CMK (cell line): ENCODE measurements at places on chromosomes 2 and 18.
A peak's percentile ranks its signal among the peaks of the same experiment; 100 is the strongest.

GRCh38 chr2:204545861-204546735 lies 823 bp downstream of the PARD3B start:
- no peak for DNase-seq

- DNase-seq = no peak
These were observed 75.5 kb downstream of the COPS8 start for GRCh38 chr2:237161189-237161588.

DNA sequence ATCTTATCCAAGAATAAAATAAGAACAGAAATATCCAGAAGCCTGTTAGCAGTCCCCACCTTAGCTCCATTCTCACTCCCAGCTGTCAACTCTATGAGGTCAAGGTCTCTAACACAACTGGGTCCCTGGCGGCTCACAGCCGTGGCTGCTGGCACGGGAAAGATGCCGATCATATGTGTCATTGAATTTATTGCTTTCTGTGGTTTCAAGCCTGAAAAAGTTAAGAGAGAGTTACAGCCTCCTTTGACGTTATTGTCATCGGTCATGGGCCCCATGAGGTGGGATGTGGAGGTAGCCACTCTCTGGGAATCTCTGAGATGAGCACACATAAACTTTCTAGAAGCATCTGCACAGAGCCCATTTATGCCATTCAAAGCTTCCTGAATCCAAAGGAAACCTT lies 28.7 kb upstream of the CABLES1 start:
- DNase-seq = no peak

- DNase-seq = no peak
These were observed 674.1 kb downstream of the NYAP2 start for GRCh38 chr2:226073496-226074160.

DNA sequence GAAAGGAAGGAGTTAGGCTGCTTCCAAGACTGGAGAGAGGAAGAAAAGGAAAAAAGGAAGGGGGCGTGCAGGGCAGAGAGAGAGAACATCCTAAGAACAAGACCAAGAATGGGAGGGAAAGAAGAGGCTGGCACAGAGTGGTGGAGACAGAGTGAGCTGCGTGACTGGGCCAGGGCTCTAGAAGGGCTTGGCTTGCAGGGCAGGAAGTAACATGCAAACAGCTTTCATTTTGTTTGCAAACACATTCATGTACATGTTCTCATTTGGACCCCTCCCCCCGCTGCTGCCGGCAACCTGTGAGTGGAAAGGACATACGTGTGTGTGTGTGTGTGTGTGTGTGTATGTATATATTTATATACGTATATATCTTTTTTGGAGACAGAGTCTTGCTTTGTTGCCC lies 46.8 kb upstream of the DNMT3A start:
- DNase-seq = no peak

DNA sequence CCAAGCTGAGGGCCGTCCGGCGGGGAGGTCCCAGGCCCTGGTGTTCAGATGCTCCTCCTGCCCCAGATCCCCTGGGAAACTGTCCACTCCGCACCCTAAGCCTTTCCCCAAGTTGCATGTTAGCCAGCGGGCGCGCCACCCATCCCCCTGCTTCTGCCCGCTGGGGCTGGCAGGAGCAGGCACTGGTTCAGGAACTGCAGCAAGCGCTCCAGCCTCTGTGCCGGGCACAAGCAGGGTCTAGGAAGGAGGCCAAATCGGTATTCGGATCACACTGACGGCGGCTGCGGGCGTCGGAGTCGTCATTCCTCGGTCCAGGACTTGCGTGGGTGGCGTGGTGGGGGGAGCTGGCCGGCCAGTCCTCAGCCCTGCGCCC lies 53.7 kb downstream of the FAM168B start:
- no peak for DNase-seq

GRCh38 chr2:64374686-64375085 lies 79.3 kb upstream of the LGALSL start:
- no peak for DNase-seq

DNA sequence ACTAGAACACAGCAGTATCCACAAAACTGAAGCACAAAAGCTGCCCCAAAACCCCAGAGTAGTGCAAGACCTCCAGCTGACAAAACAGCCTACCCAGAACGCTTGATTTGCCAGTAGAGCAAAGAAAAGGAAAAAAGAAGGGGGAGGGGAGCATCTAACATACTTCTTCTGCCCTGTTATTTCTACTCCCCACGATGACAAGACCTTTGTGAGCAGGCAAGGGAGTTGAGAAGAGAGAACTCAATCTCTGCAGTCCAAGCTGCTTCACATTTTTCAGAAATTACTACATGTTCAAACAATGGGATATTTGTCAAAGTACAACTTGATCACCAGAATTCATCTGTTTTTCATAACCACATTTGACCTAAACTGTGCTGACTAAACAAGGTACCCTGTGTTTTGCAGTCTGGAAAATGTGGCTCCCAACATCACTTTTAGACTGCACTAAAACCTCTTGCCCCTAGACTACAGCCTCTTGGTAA lies 286.7 kb downstream of the EXOC6B start:
- DNase-seq = no peak

DNA sequence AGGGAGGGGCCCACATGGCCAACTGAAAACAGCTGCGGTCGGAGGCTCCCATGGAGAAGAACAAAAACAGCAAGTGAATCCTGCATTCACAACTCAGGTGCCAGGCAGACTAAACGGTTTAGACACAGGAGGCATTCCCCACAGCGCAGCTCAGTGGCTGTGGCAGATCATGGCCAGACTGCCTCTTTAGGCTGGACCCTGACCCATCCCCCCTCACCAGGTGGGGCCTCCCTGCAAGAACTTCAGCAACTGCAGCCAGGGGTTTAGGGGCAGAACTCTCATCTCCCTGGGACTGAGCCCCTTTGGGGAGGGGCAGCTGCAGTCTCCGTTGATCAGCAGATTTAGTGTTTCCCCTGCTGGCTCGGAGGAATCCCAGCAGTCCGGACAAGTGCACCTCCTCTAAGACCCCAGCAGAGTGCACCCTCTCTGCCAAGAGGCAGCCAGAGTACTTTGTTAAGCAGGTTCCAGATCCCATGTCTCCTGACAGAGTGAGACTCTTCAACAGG lies 346.7 kb downstream of the SS18 start:
- no peak for DNase-seq

GRCh38 chr2:41922177-41922576 lies 125.6 kb upstream of the PKDCC start:
- peak; percentile 76 for DNase-seq

DNA sequence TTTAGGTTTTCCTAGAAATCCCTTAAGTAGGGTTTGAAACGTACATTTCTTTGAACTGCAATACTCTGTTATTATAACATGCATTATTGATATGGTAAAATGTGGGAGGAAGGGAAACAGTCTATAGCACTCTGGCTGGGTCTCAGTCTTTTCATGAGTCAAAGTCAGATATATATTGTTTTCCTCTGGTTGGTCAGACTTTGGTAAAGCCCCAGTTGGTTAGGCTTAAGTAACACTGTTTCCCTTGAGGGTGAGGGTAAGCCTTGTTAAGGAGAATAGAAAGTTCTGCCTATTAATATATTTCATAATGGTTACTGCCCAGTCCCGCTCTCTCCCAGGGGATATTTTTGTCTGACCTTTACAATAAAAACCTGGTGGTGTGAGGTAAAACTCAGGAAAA lies 44.7 kb upstream of the TNP1 start:
- DNase-seq = no peak

GRCh38 chr2:72145289-72145657 lies 2.4 kb downstream of the CYP26B1 start:
- DNase-seq = no peak

- DNase-seq = no peak
These were observed 7.7 kb downstream of the FHL2 start for GRCh38 chr2:105391058-105391627.

- no peak for DNase-seq
These were observed 148.5 kb upstream of the CBLN2 start for GRCh38 chr18:72692595-72692994.

GRCh38 chr2:209772290-209772685 lies 656 bp downstream of the UNC80 start:
- DNase-seq = no peak

DNA sequence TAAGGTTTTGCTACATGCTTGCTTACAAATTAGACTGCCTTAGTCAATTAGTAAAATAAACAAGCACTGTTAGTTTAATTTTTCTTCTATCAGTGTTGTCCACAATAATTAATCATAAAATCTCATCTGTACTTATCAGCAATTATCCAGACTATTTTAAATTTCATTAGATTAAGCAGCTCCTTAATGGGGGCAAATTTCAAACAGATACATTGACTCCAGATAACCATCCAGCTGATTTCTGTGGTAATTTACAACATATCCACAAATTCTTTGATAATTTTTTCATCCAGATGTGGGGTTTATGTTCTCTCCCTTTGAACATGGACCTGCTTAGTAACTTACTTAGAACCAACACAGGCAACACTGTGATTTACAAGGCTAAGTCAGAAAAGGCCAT lies 170.4 kb upstream of the CWC22 start:
- DNase-seq = no peak

DNA sequence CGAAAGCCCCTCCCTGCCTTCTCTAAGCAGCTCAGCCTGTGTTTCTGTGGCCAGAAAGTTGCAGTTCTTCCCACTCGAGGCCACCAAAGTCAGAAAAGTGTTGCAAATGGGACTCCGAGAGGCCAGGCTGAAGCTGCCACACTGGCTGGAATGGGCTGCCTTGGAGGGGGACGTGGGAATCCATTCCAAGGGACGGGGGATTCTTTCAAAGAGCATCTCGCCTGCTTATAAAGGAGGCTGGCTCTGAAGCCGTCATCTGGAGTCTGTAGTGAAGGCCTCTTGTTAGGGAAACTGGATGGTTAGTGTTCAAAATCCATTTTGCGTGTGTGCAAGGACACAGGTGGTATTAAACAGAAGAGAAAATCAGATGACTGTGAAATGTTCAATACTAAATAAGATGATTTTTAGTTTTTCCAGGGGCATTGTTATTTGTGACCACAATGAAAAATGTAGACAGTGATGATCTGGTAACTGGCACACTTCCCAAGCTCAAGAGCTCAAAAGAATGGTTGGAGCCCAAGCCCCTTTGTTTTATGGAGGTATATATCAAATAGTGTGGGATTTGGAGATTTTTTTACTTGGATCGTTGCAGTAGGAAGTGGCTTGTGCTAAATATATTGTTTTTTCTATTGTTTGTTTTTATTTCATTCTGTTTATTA lies 782 bp downstream of the FAM228B start:
- DNase-seq = no peak

DNA sequence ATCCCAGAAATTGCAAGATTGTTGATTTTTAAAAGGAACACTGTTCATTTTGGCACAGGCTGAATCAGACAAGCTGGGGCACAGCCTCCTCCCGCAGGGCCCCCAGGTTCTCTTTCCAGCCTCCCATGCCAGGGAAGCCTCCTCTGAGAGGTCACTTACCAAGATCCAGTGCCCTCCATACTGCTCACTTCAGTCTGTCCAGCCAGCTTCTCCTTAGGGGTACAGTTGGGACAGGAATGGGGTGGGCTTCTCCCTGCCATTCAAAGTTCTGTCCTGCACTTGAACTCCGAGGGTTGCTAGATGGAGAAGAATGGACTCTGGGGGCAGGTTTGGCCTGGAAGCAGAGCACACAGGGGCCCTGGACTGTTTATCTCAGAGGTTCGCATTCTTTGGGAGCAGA lies 7.5 kb upstream of the CYP26B1 start:
- no peak for DNase-seq

GRCh38 chr2:177909962-177910361 lies 162.6 kb downstream of the PDE11A start:
- no peak for DNase-seq

DNA sequence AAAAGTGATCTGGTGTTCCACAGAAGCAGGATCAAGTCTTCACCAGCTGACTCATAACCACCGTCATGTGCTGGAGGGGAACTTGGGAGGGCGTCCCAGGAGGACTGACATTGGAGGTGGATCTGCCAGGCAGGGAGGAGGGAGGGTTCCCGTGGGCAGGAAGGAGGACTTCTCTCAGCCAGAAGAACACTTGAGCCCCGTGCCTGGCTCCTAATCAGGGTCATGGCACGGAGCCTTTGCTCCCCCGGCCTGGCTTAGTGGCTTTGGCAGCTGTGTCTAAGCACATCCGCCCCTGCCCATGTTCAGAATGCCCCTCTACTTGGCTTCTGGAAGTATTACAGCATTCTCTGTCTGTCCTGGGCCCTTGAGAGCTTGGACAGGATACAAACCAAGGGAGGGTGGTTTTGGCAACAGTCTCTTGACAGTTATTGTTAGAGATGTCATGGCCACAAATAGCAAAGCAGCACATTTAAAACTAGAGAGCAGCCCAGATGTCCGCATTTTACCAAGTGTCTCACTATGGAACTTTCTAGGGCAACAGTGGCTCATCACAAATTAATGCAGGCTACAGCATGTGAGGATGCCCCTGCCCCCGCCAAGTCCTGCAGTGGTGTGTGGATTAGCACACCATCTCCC lies 11.5 kb downstream of the PPP1R7 start:
- no peak for DNase-seq

- DNase-seq = no peak
These were observed 72.2 kb upstream of the TMEM17 start for GRCh38 chr2:62577994-62578781.

- DNase-seq = no peak
These were observed 112.1 kb upstream of the SIX2 start for GRCh38 chr2:45121236-45121927.

GRCh38 chr18:7904529-7904928 lies 337.4 kb downstream of the PTPRM start:
- no peak for DNase-seq

- no peak for DNase-seq
These were observed 344.5 kb upstream of the TNP1 start for GRCh38 chr2:217204358-217204757.
